Activated CD8-positive, alpha-beta memory T cell treated with anti-CD3 and anti-CD28 coated beads, Interleukin-2, amount 50 U/mL, for 4 hours (primary cell): ENCODE measurements at places on chromosomes 12 and 14.

DNA sequence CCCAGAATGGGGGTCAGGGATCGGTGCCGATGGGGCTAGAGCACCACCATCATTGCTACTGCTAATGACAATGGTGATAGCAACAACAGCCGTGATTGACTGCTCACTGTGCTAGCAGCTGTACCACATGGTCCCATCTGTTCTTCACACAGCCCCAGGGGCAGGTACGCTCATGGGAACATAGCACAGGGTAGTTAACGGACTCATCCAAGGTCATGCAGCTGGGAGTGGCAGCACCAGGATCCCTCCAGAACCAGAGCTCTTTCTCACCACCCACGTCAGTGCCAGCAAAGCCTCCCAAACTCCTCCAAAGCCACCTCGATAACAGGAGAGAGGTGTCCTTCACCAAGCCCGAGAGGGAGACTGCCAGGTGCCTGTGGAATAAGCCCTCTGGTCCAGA, 11.2 kb upstream of the DYNC1H1 start:
- no peak for DNase-seq

DNA sequence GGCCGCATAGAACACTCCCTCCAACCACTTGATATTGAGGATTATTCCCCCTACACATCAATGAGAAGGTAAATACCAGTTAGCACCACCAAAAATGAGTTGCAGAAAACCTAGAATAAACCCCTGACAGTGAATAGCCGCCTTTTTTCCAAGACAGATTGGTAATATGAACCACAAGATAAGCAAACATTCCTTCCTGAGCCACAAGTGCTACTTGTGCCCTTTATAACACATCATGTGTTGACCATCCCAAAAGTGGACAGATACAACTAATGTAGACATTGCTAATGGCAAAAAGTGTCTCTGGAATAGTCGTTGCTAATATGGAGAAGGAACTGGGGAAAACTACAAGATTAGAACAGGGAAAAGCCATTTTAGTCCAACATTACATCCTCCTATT, 17.2 kb downstream of the NOXRED1 start:
- no peak for DNase-seq

- no peak for DNase-seq
These were observed 11.3 kb downstream of the KIF26A start for GRCh38 chr14:104149617-104150135.

DNA sequence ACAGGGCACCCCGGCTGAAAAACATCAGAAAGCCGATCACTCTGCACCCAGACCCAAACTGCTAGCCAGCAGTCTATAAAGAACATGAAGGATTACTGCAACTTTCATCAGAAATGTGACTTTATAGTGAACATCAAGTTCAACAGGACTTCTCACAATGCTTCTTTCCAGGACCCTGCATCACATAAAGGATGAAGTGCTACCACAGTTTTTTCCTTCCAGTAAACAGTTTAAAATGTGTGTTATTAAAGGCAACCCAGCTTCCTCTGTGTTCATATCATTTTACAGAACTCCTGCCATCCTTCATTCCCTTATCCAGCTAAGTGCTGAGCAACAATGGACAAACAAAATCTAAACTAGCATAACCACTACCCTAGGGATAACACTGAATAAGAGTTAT, 280.3 kb upstream of the DIO2 start:
- no peak for DNase-seq

DNA sequence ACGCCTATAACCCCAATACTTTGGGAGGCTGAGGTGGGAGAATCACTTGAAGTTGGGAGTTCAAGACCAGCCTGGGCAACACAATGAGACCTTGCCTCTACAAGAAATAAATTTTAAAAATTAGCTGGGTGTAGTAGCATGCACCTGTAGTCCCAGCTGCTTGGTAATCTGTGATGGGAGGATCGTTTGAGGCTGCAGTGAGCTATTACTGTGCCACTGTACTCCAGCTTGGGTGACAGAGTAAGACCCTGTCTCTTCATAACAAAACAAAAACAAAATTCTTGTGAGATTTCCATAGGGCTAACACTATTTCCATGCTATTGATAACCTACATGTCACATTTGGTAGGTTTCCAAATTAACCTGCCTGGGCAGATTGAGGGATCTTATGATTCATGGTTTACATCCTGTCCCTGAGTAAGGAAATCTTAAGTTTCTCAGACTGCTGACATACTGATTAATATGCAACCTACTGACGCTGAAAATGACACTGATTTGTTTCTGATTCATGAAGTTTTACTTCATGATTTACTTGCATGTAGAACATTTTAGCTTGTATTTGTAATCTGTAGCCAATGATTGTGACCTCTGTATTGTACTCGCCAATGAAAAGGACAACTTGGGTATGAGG, 15.9 kb downstream of the ATP6V1D start:
- no peak for DNase-seq
